RKO (cell line): ENCODE measurements at places on chromosomes 4 and X.

- DNase-seq, result peak; percentile 4
Observed at GRCh38 chr4:166169111-166169510, 296.1 kb downstream of the TLL1 start.

- no peak for DNase-seq
Observed at GRCh38 chr4:118177126-118177525, 142.8 kb downstream of the NDST3 start.

- DNase-seq, result no peak
Observed at GRCh38 chr4:121185960-121186359, 21.8 kb upstream of the TNIP3 start.

GRCh38 chr4:186651624-186652023 is 72.0 kb downstream of the FAT1 start:
- DNase-seq, result no peak

DNA sequence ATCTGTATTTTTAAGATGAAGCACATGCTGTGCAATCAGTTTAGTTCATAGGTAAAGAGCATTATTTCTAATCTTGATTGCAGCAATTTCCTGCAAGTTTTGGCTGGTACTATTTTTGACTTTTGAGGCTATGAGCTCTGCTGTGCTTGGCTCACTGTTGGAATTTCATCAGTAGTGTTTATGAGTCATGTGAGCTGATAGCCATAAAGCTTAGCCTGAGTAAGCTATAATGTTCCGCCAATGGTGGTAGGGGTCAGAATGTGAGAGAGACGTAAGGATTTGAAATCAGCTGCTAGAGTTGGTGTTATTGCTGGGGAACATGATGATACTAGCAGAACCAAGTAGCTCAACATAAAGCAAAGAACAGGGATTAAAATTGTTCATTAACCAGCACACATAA is 590.9 kb upstream of the GNPDA2 start:
- peak; percentile 38 for DNase-seq

- DNase-seq, result no peak
Observed at GRCh38 chrX:101736651-101737050, 77.0 kb upstream of the ARMCX2 start.

DNA sequence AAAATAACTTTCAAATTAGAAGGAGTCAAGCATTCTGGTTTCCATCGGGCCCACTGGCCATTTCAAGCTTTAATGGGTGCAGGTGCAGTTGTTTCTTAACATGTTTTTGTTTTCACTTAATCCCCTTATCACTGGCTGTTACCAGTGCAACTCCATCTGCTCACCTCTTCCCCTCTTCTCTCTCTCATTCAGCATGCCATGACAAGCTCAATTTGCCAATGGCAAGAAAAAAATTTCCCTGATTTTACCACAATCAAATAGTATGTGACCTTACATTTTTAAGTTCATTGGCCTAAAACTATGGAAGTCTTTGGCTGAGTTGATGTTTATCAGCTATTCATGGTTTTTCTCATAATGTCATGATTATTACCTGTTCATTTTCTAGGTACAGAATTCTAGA is 299.1 kb upstream of the BMP3 start:
- DNase-seq, result no peak

DNA sequence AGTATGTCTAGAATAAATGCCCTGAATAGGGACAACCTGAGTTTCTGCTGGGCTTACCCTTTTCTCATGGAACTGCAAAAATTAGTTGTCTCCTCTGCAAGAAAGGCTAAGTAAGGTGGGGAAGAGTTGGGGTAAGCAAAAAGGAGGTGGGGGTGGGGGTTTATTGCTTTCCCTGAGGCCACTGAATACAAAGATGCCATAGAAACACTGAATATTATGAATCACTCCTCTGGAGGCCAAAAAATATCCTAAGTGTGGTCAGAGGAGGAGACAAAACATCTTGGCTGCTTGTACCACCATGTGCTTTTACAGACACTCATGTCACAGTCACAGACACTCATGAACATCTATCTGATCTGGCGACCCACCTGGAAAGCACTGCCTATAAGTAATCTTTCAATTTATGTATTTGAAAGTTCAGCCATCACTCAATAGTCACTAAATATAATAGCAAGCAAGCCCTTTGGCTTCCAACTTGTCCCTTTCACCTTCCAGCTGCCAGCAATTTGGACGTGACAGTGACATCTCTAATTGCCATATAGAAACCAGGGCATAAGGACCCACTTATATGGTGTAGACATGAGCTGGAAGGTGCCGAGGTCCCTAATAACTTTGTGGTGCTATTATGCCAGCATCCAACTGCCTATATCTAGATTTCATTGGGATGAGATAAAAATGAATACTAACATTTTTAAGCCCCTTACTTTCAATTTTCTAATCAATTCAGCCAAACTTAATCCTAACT is 122.7 kb upstream of the CBR4 start:
- no peak for DNase-seq

DNA sequence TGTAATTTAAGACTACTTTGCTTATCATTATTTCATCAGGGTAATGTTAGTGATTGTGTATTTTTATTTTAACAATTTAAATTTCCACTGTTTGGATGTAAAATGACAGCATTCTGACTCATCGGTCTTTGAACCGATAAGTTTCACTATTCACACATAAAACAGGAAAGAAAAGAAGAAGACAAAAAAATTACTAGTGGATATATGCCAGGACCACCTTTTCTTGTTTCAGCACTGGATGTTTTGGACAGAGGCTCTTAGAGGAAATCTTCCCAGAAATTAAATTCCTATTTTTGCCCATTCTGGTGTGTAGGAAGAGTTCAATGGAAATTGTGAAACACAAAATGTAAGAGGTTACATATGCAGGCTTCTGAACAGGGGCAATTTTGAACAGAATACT is 57.4 kb downstream of the VEGFC start:
- peak; percentile 30 for DNase-seq

- no peak for DNase-seq
Observed at GRCh38 chr4:3276986-3277385, 15.8 kb upstream of the RGS12 start.

GRCh38 chr4:160386846-160387245 is 1284.0 kb downstream of the RAPGEF2 start:
- DNase-seq, result no peak

DNA sequence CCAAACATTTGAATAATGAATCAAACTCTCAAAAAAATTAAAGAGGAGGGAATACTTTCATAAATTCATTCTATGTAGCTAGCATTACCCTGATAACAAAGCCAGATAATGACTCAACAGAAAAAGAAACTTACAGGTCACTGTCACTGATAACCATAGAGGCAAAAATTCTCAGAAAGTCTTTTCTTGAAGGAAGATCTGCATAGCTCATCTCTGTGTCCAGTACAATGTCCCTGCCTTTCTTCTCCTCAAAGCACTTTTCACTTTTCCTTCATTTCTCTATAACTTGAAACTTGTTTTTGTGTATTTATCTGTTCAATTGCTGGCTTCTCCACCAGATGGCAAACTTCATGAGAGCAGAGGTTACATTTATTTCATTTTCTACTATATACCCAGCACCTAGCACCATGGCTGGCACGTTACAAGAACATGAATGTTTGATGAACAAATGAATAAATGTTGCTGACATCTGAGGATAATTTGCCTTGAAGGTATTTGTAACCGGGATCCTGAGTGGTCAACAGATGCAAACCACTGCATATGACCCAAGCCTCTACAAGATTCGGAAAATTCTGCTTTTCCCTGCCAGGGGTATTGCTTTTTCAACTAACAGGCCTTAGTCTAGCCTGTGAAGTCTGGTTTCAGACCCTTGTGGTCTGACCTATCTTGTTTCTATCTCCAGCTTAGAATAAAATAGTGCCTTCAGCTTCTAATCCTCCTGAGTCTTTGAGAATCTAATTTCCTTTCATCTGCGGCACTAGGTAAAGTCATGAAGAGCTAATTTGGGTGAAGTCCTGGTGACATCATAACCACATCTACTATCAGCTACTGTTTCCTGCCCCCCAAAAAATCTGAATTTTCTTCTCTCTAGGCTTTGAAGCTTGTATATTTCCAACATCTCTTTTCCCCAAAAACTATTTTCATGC is 52.5 kb upstream of the ANTXR2 start:
- peak; percentile 92 for DNase-seq

GRCh38 chr4:157222771-157223160 is 2.2 kb downstream of the GRIA2 start:
- no peak for DNase-seq

DNA sequence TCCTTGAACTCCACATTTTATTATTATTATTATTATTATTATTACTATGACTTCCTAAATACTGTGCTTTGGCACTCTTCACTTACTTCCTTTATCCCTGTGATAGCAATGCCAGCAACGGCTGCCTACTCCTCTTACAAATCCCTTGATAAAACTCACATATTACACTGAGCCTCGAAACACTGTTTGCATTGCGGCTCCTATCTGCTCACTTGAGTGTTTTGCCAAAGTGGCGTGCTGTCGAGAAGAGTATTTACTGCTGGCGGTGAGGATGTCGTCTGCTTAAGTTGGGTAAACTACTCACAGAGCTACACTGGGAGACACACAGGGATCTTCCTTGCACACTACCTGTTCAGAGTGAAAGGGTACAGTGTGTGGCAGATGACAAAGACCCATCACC is 143.4 kb upstream of the VCX3A start:
- DNase-seq, result no peak

DNA sequence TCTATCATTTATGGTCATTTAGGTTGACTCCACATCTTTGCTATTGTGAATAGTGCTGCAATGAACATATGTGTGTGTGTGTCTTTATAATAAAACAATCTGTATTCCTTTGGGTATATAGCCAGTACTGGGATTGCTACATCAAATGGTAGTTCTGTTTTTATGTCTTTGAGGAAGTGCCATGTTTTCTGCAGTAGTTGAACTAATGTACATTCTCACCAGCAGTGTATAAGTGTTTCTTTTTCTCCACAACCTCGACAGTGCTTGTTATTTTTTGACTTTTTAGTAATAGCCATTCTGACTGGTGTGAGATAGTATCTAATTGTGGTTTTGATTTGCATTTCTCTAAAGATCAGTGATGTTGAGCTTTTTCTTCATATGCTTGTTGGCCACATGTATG is 80.5 kb downstream of the ARHGAP6 start:
- DNase-seq, result no peak

DNA sequence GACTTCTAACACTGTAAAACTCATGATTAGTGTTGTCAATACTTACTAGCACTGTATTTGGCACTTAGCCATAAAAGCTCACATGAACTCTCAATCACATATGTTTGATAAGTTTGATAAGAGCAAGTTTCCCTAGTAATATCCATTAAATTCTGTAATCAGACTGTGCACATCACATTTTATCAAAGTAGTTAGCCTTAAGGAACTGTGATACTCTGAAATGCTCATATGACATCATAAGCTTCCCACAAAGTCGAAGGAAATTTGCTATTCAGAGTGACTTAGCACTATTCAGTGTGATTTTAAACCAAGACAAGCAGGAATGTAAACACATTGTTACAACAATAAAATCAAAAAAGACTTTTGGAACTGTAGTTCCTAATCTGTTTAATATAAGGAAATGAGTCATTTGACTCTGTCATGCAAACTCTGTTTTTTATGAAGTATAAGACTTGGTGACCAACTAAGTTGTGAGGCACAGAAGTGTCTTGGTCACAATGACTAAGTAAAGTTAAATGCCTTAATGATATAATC is 6.7 kb downstream of the SLC7A11 start:
- peak; percentile 87 for DNase-seq

GRCh38 chr4:38601916-38602291 is 62.1 kb upstream of the KLF3 start:
- DNase-seq, result no peak

DNA sequence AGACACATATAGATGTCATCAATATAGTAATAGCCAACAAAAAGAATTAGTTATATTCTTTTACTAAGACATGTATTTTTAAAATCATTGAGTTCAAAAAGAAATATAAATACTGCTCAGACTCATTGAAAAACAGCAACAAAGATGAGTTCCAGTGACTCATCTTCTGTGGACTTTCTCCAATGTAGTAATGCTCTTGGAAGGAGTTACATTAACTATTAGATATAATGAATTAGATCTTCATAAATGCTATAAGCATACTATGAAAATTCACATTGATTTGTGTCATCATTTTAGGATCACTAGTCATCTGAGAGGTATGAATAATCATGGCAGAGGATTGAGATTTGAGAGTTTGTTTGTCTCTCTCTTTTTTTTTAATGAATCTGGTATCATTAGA is 547.8 kb upstream of the PCDH7 start:
- no peak for DNase-seq

DNA sequence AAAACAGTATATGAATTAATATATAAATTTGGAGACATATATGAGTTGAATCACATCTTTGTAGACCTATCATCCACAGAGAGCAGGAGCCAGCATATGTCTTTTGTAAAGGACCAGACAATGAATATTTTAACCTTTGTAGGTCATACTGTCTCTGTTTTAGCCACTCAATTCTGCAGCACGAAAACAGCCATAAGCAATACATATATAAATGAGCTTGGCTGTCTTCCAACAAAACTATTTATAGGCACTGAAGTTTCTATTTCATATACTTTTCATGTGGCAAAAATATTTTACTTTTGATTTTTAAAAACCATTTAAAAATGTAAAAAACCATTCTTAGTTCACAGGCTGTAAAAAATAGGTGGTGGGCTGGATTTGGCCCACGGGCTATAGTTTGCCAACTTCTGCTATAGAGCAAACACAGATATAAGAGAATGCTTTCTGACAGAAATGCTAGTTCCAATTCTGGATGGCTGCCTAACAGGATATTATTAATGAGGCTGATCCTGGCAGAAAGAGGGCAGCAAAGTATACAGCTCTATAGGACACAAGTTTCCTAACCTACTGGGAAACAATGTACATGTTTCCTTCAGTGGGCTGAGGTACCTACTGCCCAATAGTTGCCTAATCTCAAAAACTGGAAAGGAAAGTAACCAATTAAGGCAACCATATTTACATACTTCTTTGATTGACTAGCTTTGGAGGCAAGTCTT is 58.1 kb upstream of the UCP1 start:
- DNase-seq, result no peak

GRCh38 chr4:94349193-94349592 is 6.6 kb upstream of the HPGDS start:
- DNase-seq, result peak; percentile 2

- DNase-seq, result no peak
Observed at GRCh38 chrX:71315917-71316316, 14.4 kb downstream of the ITGB1BP2 start.

GRCh38 chrX:150715184-150715583 is 22.0 kb downstream of the MTMR1 start:
- DNase-seq, result no peak

GRCh38 chr4:13196721-13197120 is 287.4 kb downstream of the RAB28 start:
- DNase-seq, result no peak

DNA sequence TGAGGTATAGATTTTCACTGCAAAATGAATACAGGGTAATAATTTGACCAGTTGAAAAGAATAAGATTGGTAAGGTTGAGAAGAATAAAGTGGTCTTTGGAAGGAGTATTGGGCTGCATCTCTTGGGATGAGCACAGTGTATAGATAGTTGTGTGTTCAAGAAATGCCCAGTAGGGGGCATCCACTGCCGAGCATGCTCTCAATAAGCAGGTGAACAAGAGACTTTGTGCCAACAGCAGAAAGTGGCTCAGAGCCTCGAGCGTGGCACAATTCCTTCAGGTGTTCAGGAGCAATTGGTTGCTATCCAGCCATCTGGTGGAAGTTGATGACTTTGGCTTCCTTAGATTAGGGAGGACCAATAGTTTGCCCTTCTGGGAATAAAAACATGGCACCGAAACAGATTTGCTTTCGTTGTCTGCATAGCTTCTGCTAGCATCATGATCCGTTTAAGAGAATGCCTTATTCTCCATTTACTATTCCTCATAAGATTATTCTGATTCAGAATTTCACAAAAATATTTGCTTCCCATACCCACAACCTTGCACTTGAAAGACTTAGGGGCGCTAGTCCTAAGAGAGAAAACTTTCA is 258.1 kb upstream of the NEIL3 start:
- DNase-seq, result no peak

GRCh38 chrX:6052111-6052745 is 176.4 kb downstream of the NLGN4X start:
- DNase-seq, result no peak
